ENCODE measurements at places on chromosomes 12 and 14.
A peak's percentile ranks its signal among the peaks of the same experiment; 100 is the strongest.

- H3K4me3 ChIP-seq: no peak overlapping the region
- DNase-seq: no peak
- H3K27ac ChIP-seq: no peak overlapping the region
- H3K4me1 ChIP-seq: no peaks in the 10 kb centered on the region
These were observed 131.2 kb upstream of the FOXG1 start for GRCh38 chr14:28635387-28635786.

DNA sequence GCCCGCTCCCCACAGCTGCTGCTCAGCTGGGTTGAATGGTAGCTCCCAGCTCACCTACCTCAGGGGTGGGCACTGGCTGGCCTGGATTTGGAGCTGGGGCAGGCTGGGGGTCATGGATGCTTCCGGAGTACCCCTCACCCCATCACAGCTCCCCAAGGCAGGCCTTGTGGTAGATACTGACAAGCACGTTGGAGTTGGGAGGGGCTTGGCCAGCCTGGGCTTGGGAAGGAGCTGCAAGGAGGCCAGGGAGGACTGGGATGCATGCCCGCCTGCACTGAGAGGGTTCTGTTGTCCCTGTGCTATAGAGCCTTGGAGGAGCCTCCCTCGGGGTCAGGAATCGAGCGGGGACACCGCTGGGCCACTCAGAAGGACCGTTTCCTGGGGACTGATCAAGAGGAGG is 14.2 kb downstream of the TMEM63C start:
- H3K27me3 ChIP-seq: peaks cover 23% of the 10 kb centered on the region
- DNase-seq: no peak
- no peak overlapping the region for H3K4me3 ChIP-seq
- H3K4me1 ChIP-seq: no peaks in the 10 kb centered on the region
- H3K36me3 ChIP-seq: no peaks in the 10 kb centered on the region

DNA sequence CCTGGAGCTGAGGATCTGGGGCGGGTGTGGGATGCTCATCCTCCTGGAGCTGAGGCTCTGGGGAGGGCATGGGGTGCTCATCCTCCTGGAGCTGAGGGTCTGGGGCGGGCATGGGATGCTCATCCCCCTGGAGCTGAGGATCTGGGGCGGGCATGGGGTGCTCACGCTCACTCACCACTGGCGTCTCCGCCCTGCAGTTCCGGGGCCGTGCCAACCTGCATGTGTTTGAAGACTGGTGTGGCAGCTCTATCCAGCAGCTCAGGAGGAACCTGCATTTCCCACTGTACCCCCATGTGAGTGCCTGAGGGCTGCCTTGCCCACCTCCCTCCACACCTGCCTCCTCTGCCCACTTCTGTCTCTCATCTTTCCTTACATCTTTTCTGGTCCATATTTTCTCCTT is 84.4 kb downstream of the B4GALNT3 start:
- H3K27me3 ChIP-seq: no peaks in the 10 kb centered on the region
- H3K4me1 ChIP-seq: peaks cover 9% of the 10 kb centered on the region
- no peak overlapping the region for H3K4me3 ChIP-seq
- peaks cover 2% of the 10 kb centered on the region for H3K36me3 ChIP-seq
- DNase-seq: no peak
- H3K27ac ChIP-seq: no peak overlapping the region

DNA sequence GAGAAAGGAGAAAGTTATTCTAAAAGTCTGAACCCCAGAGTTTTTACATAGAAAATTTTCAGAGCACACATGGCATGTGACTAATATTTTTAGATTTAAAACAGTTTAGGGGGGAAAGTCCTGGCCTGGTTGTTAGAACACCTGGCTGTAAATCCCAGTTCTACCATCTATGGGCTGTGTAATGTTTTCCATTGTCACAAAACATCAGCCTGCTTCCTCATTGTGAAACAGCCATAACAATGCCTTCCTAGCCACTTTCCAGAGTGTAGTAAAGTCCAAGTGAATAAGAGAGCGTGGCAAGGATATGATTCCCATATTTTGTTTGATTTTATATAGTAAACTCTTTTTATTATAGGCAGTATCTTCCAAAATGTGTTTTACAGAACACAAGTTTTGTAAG is 310.0 kb upstream of the DCN start:
- DNase-seq: no peak
- H3K36me3 ChIP-seq: no peaks in the 10 kb centered on the region
- H3K4me1 ChIP-seq: no peaks in the 10 kb centered on the region
- H3K27ac ChIP-seq: no peak overlapping the region
- H3K4me3 ChIP-seq: no peak overlapping the region

- no peak for DNase-seq
- no peak overlapping the region for H3K27ac ChIP-seq
- peaks cover 4% of the 10 kb centered on the region for H3K4me1 ChIP-seq
- H3K4me3 ChIP-seq: no peak overlapping the region
- H3K36me3 ChIP-seq: no peaks in the 10 kb centered on the region
These were observed 4.2 kb upstream of the LIN7A start for GRCh38 chr12:80941916-80942315.

DNA sequence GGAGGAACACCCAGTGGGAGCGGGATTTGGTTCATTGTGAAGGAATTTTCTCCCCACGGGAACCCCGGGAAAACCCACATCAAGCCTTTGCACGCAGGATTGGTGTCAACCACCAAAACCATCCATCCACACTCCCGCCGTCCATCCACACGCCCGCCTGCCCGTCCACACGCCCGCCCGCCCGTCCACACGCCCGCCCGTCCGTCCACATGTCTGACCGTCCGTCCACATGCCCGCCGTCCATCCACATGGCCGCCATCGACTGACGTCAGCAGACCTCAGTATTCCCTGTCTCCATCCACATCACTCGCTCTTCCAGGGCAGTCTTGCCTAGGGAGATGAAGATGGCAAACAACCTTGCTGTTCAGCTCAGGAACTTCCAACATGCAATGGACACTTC is 6.7 kb upstream of the GPR132 start:
- peaks cover 87% of the 10 kb centered on the region for H3K27me3 ChIP-seq
- DNase-seq: no peak
- no peak overlapping the region for H3K27ac ChIP-seq
- no peaks in the 10 kb centered on the region for H3K36me3 ChIP-seq
- H3K4me1 ChIP-seq: peaks cover 3% of the 10 kb centered on the region
- H3K4me3 ChIP-seq: no peak overlapping the region

GRCh38 chr12:57270966-57271470 is 20.0 kb upstream of the STAC3 start:
- DNase-seq: no peak
- H3K4me3 ChIP-seq: no peak overlapping the region
- no peaks in the 10 kb centered on the region for H3K4me1 ChIP-seq
- no peaks in the 10 kb centered on the region for H3K27me3 ChIP-seq
- H3K36me3 ChIP-seq: peaks cover 90% of the 10 kb centered on the region

GRCh38 chr12:67327466-67327865 is 58.3 kb downstream of the CAND1 start:
- no peak overlapping the region for H3K27ac ChIP-seq
- no peak for DNase-seq
- no peaks in the 10 kb centered on the region for H3K4me1 ChIP-seq

DNA sequence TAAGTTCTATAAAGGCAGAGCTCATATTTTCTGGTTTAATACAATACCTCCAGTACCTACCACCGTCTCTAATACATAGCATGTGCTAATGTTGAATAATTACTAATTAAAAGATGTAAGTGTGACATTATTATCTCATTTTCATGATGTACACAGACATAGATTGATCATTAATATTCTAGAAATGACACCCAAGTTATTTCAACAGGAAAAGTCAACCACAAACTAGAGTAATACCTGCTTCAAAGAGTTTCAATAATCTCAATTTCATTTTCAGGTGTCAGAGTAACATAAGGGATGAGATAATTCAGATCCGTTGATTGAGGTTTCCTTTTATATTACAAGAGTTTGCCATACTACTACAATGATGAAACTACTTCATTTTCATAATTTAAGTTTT is 388.9 kb downstream of the SOX5 start:
- H3K27me3 ChIP-seq: no peaks in the 10 kb centered on the region
- peaks cover 32% of the 10 kb centered on the region for H3K4me1 ChIP-seq
- H3K4me3 ChIP-seq: no peak overlapping the region

- no peak overlapping the region for H3K27ac ChIP-seq
- no peaks in the 10 kb centered on the region for H3K4me1 ChIP-seq
- no peaks in the 10 kb centered on the region for H3K36me3 ChIP-seq
These were observed 948.2 kb downstream of the BCL11B start for GRCh38 chr14:98323836-98324235.

DNA sequence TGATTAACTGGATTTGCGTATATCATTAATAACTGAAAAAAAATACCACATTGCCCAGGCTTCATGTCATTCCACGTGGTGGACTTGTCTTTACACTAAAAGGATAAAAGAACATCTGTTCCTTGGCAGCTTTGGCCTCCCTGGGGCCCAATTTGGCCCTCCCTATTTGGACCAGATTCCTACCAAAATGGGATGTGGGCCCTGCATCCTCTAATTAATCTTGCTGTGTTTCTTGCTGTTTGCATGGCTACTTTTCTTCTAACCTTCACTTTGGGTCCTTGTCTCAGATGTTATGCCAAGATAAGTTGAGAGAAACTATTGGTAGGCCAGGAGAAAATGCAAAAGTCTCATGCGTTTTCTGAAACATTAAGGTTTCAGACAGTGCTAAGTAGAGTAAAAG is 57.5 kb downstream of the PTHLH start:
- H3K27me3 ChIP-seq: no peaks in the 10 kb centered on the region
- H3K4me1 ChIP-seq: no peaks in the 10 kb centered on the region
- no peaks in the 10 kb centered on the region for H3K36me3 ChIP-seq
- no peak for DNase-seq
- H3K27ac ChIP-seq: no peak overlapping the region

GRCh38 chr12:65339161-65339560 is 60.7 kb downstream of the MSRB3 start:
- H3K27ac ChIP-seq: no peak overlapping the region
- H3K4me3 ChIP-seq: no peak overlapping the region
- H3K27me3 ChIP-seq: no peaks in the 10 kb centered on the region
- H3K36me3 ChIP-seq: peaks cover 8% of the 10 kb centered on the region

DNA sequence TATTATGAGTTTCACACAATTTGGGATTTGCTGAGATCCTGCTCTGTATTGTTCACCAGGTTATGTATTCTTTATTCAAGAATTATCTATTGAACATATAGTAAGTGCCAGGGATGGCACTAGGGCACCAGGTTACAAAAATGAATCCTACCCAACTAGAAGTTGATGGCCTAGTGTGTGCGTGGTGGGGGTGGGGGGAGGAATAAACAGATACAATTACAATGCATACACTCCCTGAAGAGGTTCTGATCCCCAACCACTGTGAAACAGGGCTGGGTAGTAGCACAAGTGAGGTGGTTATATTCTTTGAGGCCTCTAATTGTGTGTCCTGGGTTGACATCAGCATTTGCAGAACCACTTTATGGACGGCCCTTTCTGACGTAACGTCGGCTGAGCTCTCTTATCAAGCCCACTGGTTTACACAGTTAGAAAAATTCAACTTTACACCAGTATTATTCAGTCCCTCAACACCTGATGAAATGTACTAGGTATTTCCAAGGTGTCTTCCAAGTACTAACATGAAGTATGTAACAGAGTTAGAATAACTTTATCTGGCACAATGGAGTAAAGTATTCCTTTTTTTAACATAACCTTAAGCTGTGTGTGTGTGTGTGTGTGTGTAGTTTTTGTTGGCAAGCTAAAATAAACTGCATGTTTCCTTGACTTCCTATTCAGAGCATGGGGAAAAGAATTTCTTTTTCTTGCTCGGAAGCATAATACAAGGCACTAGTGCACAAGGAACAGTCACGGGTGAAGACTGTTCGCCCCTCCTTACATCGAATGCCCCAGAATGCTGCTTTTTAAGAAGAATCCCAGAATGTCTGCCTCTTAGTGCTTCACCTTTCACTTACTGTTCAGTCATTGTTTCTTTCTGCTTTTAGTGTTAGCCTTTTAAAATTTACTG is 8.1 kb upstream of the GLRX5 start:
- H3K4me3 ChIP-seq: peak overlapping the region; percentile 19
- no peaks in the 10 kb centered on the region for H3K27me3 ChIP-seq
- H3K27ac ChIP-seq: peak overlapping the region; percentile 61
- no peaks in the 10 kb centered on the region for H3K36me3 ChIP-seq
- H3K4me1 ChIP-seq: peaks cover 37% of the 10 kb centered on the region

DNA sequence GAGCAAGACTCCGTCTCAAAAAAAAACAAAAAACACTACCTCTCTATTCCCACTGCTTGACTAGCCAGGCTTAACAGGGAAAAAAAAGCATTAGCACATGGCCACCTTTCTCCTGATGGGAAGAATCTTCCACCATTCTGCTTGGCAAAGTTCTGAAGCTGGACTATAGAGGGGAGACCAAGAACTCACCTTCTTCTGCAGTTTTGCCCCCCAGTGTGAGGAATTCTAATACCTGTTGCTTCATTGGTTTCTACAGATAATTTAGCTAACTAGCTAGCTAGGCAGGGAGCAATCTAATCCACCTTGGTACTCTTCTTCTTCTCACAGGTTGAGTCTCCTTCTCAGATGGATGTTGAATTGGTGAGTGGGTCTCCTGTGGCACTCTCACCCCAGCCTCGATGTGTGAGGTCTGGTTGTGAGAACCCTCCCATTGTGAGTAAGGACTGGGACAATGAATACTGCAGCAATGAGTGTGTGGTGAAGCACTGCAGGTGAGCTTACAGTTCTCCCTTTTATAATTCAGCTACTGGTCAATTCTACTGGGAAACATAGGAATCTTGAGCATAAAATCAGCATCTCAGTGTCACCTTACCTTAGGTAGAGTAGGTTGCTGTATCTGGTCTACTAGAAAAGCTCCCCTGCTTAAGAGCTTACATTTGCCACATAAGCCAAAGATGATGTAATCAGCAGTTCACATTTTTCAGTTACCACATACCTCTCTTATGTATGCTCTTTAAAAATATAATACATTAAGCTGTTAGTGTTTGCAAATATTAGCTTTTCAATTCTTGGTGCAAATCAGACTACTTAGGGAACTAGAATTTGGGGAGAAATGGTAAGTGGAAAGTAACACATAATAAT is 16.0 kb downstream of the METTL3 start:
- peaks cover 71% of the 10 kb centered on the region for H3K36me3 ChIP-seq
- no peak overlapping the region for H3K4me3 ChIP-seq
- H3K27ac ChIP-seq: no peak overlapping the region
- H3K27me3 ChIP-seq: no peaks in the 10 kb centered on the region
- no peak for DNase-seq

DNA sequence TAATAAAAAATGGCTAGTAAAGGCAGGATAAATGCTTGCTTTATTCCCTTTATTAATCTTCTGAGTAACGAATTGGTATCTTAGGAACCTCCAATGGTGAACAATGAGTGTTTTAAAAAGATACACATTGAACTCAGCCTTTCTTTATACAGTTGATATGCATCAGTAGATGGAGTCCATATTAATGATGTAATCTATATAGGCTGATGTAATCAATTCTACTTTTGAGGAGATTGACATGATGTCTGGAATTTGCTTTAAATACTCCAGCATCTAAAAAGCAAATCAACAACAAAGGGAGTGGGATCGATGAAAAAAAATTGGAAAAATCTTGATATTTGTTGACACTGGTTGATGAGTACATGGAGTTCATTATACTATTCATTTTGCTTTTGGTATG is 106.2 kb downstream of the ANO4 start:
- DNase-seq: no peak
- H3K4me3 ChIP-seq: no peak overlapping the region
- H3K36me3 ChIP-seq: no peaks in the 10 kb centered on the region
- H3K4me1 ChIP-seq: no peaks in the 10 kb centered on the region

- H3K27ac ChIP-seq: no peak overlapping the region
- no peak overlapping the region for H3K4me3 ChIP-seq
- H3K27me3 ChIP-seq: peaks cover 4% of the 10 kb centered on the region
- no peaks in the 10 kb centered on the region for H3K36me3 ChIP-seq
- H3K4me1 ChIP-seq: no peaks in the 10 kb centered on the region
- no peak for DNase-seq
These were observed 1141.3 kb downstream of the BCL11B start for GRCh38 chr14:98130691-98131090.
